Large intestine (tissue), 12 donors: ENCODE measurements at places on chromosomes 7 and 10. TPM values are rescaled to one million over a fixed set of nuclear protein-coding genes. Genes with fewer than 3 reads are reported as not detected.

Gene TMEM225B
- 1.3 TPM for polyA plus RNA-seq

GRCh38 chr10:62038609-62039190, 137.2 kb downstream of the ARID5B start:
- no peaks in the 10 kb centered on the region for H3K27me3 ChIP-seq
- peak overlapping the region; percentile 57 for H3K27ac ChIP-seq
- peaks cover 42% of the 10 kb centered on the region for H3K4me1 ChIP-seq
- peak; percentile 81 for DNase-seq
- H3K4me3 ChIP-seq: no peak overlapping the region

DNA sequence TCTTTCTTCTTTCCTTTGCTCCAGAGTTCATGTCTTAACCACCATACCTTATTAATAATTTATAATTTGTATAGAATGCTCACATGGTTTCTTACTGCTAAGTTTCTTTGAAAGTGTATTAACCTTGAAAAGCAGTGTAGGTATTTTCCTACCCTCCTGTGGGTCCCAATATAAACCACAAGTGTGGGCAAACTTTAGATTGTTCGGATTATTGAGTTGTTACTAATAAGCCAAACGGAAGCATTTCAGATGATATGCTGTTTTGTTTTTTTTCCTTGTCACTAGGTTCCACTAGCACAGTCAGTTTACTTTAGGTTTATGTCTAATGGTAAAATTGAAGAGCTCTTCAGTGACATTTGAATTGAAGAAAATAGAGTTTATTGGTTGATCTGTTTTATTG, 10.2 kb downstream of the SSBP1 start:
- H3K27ac ChIP-seq: no peak overlapping the region
- DNase-seq: no peak
- peaks cover 78% of the 10 kb centered on the region for H3K36me3 ChIP-seq
- H3K27me3 ChIP-seq: no peaks in the 10 kb centered on the region
- no peak overlapping the region for H3K4me3 ChIP-seq

DNA sequence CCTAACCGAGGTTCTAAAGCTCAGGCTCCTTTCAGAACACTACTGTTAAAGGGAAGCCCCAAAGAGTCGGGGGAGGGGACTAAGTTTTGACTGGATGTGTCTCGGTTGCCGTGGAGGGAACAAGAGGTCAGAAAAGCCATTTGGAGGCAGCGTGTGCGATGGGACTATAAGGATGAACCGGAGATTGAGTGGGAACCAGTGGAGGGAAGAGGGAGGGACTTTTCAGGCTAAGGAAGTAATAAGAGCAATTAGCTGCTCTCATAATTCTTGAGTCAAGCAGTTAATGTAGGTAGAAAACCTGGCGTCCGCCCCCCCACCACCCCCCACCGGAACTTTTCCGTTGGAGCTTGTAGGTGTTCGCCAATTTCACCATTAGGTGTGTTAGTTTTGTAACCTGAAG, 491 bp upstream of the AKAP9 start:
- H3K36me3 ChIP-seq: no peaks in the 10 kb centered on the region
- H3K4me1 ChIP-seq: no peaks in the 10 kb centered on the region
- no peak for DNase-seq
- no peaks in the 10 kb centered on the region for H3K27me3 ChIP-seq
- H3K4me3 ChIP-seq: peak overlapping the region; percentile 85
- peak overlapping the region; percentile 97 for H3K27ac ChIP-seq

DNA sequence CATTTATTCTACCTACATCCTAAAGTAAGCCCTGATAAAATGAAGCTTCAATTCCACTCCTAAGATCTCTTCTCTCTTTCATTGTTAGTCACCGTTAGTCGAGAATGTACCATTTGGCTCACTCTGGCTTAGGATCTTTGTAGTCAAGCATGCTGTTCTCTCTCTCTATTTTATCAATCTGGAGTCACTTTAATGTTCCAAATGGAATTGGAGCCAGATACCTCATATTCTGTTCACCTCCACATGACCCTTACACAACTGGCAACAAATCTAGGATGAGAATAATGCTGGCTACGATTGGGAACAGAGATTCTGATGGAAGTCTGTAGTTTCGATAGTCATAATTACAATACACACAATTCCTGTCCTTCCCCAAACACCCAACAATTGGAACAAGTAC, 213.7 kb downstream of the TWIST1 start:
- no peaks in the 10 kb centered on the region for H3K36me3 ChIP-seq
- no peak overlapping the region for H3K4me3 ChIP-seq
- no peaks in the 10 kb centered on the region for H3K27me3 ChIP-seq
- no peak overlapping the region for H3K27ac ChIP-seq

Gene C7orf57
- 0.28 TPM for polyA plus RNA-seq

DNA sequence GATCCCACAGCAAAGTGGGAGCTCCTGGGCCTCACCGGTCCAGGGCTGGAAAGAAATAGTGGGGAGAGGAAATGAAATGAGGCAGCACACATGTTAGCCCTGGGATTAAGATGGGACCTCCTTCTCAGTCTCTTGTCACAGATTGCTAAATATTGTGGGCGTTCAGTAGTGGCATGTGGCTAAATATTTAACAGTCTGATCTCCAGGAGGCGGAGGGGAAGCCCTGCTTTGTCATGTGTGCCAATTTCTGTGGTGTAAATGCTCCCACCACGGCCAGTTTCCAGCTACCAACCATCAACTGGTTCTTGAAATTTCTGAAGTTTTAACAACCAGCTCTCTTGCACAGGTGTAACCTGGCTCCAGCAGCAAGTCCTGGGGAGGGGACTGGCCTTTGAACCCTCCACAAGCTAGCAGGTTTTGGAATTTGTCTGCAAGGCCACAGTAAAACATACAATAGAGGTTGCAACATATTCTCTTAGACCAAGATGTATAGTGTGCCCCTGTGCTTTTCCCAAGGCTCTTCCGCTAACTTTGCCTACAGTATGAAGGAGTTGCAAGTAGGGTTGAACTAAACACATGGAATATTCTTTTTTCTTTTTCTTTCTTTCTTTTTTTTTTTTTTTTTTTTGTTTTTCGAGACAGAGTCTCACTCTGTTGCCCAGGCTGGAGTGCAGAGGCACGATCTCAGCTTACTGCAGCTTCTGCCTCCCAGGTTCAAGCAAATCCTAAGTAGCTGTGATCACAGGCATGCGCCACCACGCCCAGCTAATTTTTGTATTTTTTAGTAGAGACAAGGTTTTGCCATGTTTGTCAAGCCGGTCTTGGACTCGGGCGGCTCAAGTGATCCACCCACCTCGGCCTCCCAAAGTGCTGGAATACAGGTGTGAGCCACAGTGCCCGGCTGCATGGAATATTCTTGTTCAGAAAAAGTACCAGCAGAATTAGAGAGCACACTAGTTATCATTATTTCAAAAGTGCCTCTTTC, 103.1 kb upstream of the PCBD1 start:
- H3K4me3 ChIP-seq: no peak overlapping the region
- H3K36me3 ChIP-seq: no peaks in the 10 kb centered on the region
- H3K27me3 ChIP-seq: no peaks in the 10 kb centered on the region
- peak; percentile 74 for DNase-seq

Gene THNSL1
- polyA plus RNA-seq: 7.8 TPM

DNA sequence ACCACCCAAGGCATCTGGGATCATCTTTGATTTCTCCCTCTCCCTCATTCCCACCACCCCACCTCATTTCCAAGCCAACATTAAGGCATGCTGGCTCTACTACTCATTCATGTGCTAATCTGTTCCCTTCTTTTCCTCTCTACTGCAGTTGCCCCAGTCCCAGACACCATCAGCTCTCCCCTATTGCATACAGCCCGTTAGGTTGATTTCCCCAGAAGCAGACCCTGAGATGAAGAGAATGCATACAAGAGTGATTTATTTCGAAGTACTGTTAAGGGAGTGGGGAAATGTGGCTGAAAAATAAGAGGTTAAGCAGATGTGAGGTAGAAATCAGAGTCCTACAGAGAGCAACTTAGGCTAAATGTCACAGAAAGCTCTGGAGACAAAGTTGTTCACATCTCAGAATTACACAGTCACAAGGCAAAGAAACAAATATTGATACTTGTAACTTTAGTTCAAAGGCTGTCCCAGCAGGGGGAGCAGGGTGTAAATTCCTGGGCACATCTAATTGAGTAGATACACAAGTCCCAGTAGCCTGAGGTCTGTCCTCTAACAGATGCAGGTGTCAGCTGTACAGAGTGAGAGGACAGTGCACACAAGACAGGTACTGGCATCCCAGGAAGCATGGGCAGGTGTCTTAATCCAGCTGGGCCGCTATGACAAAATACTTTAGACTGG, 20.9 kb downstream of the AKR1D1 start:
- peak; percentile 73 for DNase-seq
- H3K4me1 ChIP-seq: peaks cover 9% of the 10 kb centered on the region
- peak overlapping the region; percentile 65 for H3K27ac ChIP-seq
- no peaks in the 10 kb centered on the region for H3K36me3 ChIP-seq
- H3K4me3 ChIP-seq: no peak overlapping the region

- peaks cover 31% of the 10 kb centered on the region for H3K4me1 ChIP-seq
- no peaks in the 10 kb centered on the region for H3K27me3 ChIP-seq
- DNase-seq: no peak
- H3K36me3 ChIP-seq: no peaks in the 10 kb centered on the region
- peak overlapping the region; percentile 98 for H3K27ac ChIP-seq
These were observed 725.1 kb downstream of the GRID1 start for GRCh38 chr10:85641479-85642009.

DNA sequence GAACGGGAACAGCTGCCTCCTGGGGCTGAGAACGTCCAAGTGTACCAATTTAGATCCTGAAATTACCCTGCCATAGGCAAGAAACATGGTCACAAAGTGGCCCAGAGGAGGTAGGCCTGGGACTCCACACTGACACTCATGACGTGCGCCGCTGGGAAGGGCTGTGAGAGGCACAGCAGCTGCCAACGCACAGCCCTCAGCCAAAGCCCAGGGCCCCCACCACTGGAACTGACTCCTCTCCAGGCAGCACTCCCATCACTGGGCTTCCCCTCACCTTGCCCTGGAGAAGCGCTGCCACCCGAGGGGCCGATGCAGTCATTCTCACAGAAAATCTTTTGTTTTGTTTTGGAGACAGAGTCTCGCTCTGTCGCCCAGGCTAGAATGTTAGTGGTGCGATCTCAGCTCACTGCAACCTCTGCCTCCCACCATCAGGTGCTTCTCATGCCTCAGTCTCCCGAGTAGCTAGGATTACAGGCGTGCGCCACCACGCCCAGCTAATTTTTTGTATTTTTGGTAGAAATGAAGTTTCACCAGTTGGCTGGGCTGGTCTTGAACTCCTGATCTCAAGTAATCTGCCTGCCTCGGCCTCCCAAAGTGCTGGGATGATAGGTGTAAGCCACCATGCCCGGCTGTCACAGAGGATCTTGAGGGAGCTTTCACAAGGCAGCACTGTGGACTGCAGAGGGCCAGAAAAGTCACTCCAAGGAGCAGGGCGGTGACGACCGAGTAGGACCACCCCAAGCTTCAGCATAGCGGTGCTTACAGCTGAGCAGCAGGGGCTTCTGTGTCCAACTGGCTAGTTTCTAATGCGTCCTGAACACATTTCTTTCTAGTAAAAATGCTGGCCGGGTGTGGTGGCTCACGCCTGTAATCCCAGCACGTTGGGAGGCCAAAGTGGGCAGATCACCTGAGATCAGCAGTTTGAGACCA, 13.5 kb downstream of the GUSB start:
- H3K36me3 ChIP-seq: peaks cover 91% of the 10 kb centered on the region
- DNase-seq: no peak
- H3K27me3 ChIP-seq: no peaks in the 10 kb centered on the region
- no peaks in the 10 kb centered on the region for H3K4me1 ChIP-seq

DNA sequence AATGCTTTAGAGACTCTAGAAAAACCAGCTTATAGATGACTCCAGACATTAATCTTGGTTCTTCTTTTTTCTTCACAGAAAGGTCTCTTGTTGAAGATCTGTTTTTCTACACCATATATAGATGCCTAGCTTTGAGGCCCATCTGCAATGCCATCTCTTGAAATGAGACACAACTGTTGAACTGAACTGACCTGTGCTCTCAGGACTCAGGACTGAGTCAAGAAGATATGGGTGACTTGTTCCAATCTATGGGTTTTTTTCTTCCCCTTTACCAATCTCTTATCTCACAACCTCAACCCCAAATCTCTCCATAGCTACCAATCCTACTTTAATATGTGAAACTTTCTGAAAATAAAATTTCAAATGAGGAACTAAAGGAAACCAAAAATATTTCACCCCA, 194.7 kb downstream of the SNX13 start:
- H3K4me3 ChIP-seq: no peak overlapping the region
- no peaks in the 10 kb centered on the region for H3K36me3 ChIP-seq
- H3K4me1 ChIP-seq: no peaks in the 10 kb centered on the region
- no peak for DNase-seq

Gene FANK1
- 5.0 TPM for polyA plus RNA-seq

GRCh38 chr10:12907656-12908055, 93.9 kb downstream of the CCDC3 start:
- DNase-seq: no peak
- no peak overlapping the region for H3K27ac ChIP-seq
- no peaks in the 10 kb centered on the region for H3K4me1 ChIP-seq
- no peak overlapping the region for H3K4me3 ChIP-seq
- peaks cover 12% of the 10 kb centered on the region for H3K27me3 ChIP-seq

GRCh38 chr7:114862406-114862805, 59.5 kb upstream of the MDFIC start:
- no peak overlapping the region for H3K4me3 ChIP-seq
- no peak overlapping the region for H3K27ac ChIP-seq
- H3K4me1 ChIP-seq: no peaks in the 10 kb centered on the region
- no peaks in the 10 kb centered on the region for H3K36me3 ChIP-seq
- no peak for DNase-seq
- H3K27me3 ChIP-seq: no peaks in the 10 kb centered on the region
